Activated CD4-positive, alpha-beta T cell treated with anti-CD3 and anti-CD28 coated beads, Interleukin-2, amount 10 ng/mL, durations not matched to agents 7 days and 5 days (primary cell): ENCODE measurements at places on chromosomes 3 and 15.

DNA sequence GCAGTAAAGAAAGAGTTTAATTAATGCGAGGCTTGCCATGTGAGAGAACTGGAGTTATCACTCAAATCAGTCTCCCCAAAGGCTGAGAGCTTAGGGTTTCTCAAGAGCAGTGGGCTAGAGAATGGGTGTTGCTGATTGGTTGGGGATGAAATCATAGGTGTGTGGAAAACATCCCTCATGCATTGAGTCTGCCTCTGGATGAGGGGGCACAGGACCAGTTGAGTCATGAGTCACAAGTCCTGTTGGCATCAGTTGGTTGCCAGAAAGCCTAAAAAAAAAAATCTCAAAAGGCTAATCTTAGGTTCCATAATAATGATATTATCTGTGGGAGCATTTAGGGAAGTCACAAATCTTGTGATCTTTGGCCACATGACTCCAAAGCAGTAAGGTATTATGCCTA is 800.3 kb downstream of the TUSC7 start:
- no peak for DNase-seq

DNA sequence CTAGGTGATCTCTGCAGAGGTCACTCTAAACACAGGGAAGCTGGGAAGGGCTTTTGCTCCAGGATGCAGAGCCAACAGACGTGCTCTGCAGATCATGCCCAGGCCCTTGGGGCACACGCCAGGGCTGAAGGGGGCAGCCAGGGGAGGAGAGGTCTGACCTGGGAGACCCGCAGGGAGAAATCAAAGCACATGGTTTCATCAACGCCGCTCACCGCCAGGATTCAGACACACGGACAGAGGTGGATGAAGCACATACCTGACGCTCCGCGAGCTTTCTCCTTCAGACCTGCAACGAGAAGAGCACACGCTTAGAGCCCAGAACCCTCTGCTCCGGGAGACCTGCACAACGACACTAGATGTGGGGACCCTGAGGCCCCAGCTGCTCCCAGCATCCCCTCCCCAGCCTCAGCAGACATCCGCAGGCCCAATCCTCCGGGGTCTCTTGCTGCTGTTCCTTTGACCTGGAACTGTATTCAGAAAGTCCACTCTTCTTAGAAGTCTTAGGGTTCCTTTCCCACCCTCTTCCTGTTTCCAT is 90.7 kb upstream of the IQSEC1 start:
- DNase-seq: no peak

DNA sequence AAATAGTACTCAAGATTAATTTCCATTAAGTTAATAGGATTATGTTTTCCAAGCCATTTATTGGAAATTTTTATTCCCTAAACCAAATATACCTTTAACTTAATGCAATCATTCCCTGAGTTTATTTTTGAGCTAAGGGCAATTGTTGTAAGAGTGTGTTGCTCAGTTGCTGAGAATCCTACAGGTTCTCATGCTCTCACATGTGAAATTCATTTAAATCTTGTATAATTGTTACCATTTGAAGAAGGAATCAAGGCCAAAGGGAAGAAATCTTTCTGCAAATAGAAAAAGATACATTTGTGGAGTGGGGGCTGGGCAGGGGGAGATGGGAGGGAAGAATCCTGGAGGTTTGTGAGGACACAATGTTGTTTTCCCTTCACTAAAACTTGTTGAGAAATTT is 202.7 kb upstream of the STRIT1 start:
- DNase-seq: no peak

DNA sequence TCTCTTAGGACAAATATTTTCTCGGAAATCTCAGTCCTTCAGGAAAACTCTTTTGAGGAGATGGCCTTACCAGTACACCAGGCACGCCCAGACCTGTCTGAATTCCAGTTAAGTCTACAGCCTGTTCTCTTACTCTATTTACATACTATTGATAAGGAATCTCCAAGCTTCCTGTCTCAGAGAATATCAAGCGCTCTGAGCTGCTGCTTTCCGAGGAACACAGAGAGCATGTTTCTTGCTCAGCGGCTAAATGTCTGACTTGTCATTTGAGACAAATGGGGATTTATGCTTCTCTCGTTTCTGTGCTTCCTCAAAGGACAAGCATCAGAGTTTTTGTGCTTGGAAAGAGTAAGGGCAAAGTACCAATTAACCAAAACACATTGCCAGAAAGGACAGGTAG is 112.4 kb upstream of the CCDC54 start:
- no peak for DNase-seq

DNA sequence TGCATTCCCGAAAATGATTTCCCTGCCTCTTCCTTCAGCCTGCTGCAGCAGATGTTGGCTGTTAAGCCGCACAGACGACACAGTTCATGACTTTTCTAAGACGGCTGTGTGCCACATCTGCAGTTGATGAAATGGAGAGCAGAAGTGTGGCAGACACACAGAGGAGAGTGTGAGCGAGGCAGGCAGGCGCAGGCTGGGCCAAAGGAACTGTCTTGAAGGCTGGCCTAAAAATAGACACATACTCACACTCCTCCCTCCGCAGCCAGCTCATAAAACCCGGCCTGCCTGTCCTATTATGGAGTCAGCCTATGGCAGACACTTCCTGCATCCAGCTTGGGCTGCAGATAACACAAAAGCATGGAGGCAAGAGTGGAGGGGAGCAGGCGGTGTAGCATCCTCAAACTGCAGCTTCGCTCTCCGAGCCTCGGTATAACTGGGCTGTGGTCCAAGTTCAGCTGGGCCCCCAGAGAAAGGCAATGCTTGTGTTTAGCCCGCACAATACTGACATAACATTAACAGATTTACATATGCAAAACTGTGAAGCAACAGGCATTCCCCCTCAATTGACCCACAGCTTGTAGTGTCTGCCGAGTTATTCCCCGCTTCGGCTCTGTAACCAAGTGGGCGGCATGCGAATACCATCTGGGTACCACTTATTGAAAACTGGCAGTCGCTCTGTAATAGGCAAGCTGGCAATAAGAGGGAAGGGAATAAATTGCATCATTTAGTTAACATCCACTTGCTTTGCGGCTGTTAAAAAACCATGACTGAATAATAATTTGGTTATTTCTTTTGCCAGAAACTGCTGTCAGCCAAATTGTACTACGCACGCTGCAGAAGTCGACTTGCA is 40.8 kb downstream of the FOXP1 start:
- no peak for DNase-seq
